Muscle of back (tissue), 13 donors: ENCODE measurements at places on chromosomes 16 and 17.

- no peak for DNase-seq
Observed at GRCh38 chr17:4276514-4276913, 12.7 kb upstream of the ANKFY1 start.

DNA sequence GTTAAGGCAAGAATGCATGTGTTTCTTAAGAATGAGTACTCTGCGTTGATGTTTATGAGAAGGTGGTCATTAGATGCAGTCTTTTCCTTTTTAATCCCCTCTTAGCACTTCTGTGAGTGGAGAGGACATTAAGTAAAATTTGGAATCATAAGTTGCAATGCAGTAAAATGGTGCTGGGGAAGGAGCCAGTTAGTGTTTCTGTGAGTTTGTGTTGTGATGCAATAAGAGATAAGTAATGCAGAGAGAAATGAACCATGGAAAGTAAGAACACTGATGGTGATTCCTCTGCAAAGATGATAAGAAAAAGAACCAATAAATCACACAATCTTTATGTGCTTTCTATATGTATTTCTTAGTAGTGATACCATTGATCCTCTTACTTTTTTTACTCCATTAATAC lies 20.0 kb downstream of the ABHD15 start:
- no peak for DNase-seq

DNA sequence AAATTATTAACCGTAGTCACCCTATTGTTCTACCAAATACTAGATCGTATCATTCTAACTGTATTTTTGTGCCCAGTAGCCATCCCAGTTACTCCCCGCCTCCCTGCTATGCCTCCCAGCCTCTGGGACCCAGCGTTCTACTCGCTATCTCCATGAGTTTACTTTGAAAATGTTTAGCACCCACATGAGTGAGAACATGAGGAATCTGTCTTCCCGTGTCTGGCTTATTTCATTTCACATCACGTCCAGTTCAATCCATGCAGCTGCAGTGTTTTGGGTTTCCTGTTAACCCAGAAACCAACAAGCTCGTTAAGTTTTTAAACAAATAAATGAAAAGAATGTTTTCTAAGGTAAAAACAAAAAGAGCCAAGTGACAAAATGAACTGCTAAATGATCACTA lies 82.1 kb downstream of the VPS53 start:
- DNase-seq, result no peak

DNA sequence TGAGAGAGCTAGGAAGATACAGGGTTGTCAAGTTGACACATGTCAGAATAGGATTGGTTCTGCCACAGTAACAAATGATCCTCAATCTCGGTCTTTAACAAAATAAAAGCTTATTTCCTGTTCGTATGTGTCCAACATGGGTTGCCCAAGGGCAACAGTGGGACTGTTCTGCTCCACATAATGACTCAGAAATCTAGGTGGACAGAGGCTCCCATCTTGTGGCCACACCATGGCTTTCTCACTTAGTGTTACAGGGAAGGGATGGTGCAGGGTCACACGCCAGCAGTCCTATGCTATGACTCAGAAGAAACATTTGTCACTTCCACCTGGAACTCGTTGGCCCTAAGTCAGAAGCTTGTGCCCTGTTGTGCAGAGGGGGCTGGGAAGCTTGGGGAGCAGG lies 364.9 kb downstream of the SNX29 start:
- DNase-seq, result peak; percentile 19

DNA sequence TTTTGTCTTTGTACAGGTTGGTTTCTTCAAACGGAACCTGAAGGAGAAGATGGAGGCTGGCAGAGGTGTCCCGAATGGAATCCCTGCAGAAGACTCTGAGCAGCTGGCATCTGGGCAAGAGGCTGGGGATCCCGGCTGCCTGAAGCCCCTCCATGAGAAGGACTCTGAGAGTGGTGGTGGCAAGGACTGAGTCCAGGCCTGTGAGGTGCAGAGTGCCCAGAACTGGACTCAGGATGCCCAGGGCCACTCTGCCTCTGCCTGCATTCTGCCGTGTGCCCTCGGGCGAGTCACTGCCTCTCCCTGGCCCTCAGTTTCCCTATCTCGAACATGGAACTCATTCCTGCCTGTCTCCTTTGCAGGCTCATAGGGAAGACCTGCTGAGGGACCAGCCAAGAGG lies 4.9 kb downstream of the ZNF768 start:
- DNase-seq, result no peak

DNA sequence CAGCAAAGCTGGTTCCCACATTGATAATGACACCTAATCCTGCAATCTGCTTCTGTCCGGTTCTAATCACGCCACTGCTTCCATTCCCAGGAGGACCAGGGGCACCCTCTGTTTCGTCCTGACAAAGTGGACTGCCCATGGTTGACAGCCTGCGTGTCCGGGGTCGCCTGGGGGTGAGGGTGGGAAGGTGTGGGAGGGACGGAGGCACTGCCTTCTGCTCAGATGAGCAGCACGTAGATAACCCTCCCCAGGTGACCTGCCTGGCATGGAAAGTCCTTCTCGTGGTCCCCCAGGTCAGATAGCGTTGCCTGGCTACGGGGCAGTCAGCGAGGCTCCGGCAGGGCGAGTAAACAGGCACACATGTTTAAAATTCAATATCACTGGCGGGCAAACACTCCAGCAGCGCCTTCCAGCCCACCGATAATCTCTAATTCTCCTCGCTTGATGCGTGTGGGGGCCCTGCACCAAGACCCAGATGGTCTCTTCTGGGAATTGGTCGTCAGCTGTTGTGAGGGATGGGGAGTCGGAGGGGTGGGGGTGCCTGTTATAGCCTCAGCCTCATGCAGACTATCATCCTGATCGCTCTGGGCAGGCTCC lies 132.2 kb downstream of the RAP1GAP2 start:
- DNase-seq, result no peak

- no peak for DNase-seq
Observed at GRCh38 chr16:53123747-53124146, 69.0 kb downstream of the CHD9 start.

DNA sequence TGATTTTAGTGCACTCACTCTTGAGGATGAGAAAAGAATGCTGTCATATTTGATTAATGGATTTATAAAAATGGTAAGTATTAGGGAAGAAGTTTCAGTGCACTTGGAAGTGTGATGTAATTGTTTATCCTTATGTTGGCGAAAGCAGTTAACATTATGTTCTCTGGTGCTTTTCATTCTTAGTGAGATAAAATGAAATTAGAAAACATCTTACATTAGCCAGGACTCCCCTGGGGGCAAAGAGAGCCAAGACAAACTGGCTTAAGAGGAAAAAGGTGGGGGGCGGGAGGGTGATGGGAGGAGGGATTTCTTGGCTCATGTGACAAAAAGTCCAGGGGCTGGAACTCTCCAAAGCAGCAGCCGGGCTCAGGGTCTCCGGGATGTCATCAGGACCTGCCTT lies 73.2 kb downstream of the KNOP1 start:
- peak; percentile 88 for DNase-seq

GRCh38 chr17:633641-634101 lies 81.0 kb downstream of the VPS53 start:
- DNase-seq, result peak; percentile 44

DNA sequence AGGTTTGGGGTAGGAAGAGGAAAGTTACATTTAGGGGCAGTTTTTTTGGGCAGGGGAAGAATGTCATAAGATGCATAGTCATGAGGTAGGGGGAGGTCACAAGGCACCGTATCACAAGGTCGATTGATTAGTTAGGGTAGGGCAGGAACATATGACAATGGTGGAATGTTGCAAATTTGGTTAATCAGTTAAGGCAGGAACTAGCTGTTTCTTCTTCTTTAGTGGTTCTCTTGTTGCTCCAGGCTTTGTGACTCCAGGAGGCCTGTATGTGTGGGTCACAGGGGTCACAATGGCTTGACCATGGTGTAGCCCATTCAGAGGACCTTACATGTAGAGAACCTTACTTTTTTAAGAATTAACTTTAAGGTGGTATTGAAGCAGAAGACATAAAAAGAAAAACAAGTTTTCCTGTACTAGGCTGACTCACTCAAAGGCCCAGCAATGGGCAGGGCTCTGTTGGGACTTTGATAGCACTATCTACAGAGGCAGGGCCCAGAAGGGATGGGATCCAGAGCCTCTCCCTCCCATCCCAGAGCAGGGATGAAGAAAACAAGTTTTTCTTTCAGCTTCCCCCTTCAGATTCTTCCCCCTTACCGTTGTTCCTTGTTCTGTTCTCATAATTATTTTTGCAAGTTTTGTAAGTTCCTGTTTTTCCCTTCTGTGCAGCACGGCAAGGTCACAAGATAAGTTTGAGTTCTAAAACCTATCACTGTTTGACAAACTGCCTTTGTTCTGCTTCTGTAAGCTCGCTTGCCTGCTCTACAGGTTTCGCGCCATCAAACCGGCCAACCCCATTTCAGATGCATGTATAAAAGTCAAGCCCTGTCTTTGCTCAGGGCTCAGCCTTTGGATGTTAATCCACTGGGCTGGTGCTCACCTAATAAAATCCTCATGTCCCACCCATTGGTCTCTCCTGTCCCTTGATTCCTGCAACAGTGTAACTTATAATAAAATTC lies 45.8 kb upstream of the ATF7IP2 start:
- no peak for DNase-seq

GRCh38 chr17:64005734-64006167 lies 7.6 kb downstream of the PRR29 start:
- peak; percentile 49 for DNase-seq

GRCh38 chr16:9225527-9226316 lies 134.3 kb downstream of the HAPSTR1 start:
- no peak for DNase-seq

GRCh38 chr16:57651344-57652333 lies 16.5 kb upstream of the ADGRG3 start:
- DNase-seq, result no peak

- no peak for DNase-seq
Observed at GRCh38 chr16:23857881-23858269, 22.1 kb downstream of the PRKCB start.

- DNase-seq, result no peak
Observed at GRCh38 chr16:29862383-29862883, 593 bp downstream of the CDIPT start.

GRCh38 chr17:7439462-7440112 lies at the start of gene FGF11:
FGF11 (plus strand) TSS chr17:7439512; CDS start chr17:7439621, 109 bp downstream.
- DNase-seq, result peak; percentile 42

GRCh38 chr17:35214192-35214591 lies 20.0 kb upstream of the SLC35G3 start:
- DNase-seq, result no peak
